ENCODE measurements at places on chromosomes 12 and 14.

DNA sequence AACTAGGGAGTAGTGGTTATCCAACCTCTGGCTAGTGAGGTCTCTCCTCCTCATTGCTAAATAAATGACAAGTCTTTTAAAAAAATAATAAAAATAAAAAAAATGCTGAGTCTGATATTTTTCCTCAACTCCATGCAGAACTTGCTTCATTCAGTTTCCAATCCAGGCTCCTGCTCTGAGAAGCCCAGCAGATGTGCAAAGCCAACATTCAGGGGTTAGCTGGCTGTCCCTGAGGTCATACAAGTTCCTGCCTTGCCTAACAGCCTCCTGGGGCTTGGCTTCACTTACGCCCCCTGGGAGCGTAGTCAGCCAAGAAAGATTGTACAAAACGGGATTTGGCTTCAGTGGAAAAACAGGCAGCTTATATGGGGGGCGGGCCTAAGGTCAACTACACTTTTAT lies 23.3 kb downstream of the RTRAF start:
- no peak for DNase-seq

DNA sequence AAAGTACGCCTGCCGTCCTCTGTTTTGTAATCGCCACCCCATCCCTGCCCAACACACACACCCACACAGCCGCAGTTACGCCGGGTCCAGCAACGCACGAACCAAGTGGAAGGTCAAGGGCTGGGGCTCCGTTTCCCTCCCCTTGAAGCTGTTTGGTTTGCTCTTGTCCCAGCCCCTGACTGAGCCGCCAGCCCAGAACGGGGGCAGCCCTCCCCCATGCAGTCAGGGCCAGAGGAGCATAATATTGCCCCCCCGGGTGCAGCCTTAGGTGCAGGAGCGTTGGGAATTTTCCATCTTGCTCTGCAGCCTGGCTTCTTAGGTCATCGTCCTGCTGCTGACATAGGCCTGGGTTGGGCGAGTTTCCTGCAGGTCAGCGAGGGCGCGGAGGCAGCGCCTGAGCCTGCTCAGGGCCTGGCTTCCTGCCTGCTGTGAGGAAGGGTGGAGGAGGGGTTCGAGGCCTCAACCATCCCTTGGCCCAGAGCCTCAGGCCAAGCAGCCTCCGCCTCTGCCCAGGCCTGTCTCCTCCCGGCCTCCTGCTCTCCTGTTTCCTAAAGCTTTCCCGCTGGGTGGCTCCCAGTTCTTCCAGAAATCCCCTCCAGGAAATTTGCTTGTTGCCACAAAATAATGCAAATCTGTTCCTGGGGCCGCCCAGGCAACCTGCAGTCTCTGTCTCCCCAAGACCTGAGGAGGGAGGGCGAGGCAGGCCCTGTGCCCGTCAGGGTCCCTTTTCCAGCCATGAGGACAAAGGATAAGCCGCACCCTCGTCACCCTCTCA lies 44.5 kb downstream of the PSMA6 start:
- DNase-seq, result no peak

DNA sequence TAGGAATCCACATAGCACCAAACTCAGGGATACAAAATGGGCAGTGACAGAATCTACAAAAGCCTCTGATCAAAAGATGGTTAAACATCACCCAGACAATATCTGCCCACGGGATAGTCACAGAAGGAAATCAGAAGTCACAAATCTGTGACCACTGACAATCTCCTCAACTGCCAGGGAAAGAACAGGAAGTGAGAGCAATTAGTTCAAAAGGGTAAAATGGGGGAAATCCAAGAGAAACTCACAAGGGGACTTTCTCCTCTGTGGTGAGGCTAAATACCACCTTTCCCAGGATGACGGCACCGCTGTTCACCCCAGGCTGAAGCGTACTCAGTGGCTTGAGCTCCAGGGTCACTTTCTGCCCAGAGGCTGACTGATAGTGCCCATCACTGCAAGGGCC lies 10.7 kb downstream of the TTC5 start:
- no peak for DNase-seq

- DNase-seq, result no peak
These were observed 50.4 kb downstream of the ITPR2 start for GRCh38 chr12:26782372-26783130.

- DNase-seq, result no peak
These were observed 13.9 kb upstream of the RPLP0 start for GRCh38 chr12:120214626-120215356.

DNA sequence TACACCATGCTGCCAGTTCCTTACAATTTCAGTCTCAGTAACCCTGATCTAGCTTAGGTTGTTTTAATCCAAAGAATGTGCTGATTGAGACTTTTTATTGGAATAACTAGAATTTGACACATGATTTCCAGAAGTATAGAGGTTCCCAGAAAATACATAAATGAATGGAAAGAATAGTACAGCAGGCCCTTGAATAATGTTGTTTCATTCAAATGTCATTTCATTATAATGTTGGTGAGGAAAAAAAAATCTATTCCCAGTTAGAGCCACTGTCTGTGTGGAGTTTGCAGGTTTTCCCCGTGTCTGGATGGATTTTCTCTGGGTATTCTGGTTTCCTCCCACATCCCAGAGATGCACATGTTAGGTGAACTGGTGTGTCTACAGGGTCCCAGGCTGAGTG lies 273.5 kb upstream of the GARIN6 start:
- DNase-seq, result no peak

- DNase-seq, result no peak
These were observed 393.5 kb downstream of the PCNX1 start for GRCh38 chr14:71300566-71301330.

GRCh38 chr12:57836442-57837375 lies 9.8 kb downstream of the CTDSP2 start:
- DNase-seq, result peak; percentile 68

GRCh38 chr12:124345795-124346194 lies 50.9 kb downstream of the RFLNA start:
- no peak for DNase-seq

DNA sequence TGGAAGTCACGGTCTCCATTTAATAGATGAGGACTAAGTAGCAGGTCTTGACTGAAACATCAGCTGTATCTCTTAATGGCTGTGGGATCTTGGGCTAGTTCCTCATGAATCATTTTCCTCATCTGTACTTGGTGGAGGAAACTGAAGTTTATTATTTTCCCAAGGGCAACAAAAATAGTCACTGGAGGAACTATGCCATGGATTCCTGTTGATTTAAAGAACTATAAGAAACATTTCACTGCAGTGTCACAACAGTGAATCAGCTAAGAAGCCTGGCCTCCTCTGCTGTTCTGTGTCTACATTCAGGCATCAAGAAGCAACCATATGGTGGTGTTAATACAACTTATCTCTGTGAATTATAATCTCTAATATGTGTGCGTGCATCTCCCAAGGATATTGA lies 200.5 kb downstream of the STXBP6 start:
- DNase-seq, result no peak

DNA sequence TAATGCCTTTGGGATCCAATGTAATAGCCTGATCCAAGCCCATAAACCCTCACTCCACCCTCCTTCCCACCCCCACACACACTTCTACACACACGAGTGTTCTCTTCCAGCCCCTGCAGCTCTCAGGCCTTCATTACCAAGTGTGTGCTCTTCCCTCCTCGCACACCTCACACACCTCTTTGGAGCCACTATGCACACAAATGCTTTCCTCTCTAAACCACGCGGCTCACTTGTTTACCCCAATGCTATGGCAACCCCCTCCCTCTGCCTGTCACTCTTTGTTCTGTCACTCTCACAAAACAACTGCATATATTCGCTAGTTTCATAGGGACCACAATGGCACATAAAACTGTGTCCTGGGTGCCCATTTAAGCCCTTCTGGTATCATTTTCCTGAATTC lies 35.1 kb downstream of the PPP2R5E start:
- no peak for DNase-seq

GRCh38 chr12:6099316-6099715 lies 25.2 kb downstream of the VWF start:
- DNase-seq, result no peak

GRCh38 chr12:47939009-47939601 lies 24.3 kb upstream of the TMEM106C start:
- no peak for DNase-seq

- DNase-seq, result no peak
These were observed 78.6 kb downstream of the SCARB1 start for GRCh38 chr12:124784871-124785572.

- no peak for DNase-seq
These were observed 205.6 kb downstream of the BCL11B start for GRCh38 chr14:99066378-99066777.

DNA sequence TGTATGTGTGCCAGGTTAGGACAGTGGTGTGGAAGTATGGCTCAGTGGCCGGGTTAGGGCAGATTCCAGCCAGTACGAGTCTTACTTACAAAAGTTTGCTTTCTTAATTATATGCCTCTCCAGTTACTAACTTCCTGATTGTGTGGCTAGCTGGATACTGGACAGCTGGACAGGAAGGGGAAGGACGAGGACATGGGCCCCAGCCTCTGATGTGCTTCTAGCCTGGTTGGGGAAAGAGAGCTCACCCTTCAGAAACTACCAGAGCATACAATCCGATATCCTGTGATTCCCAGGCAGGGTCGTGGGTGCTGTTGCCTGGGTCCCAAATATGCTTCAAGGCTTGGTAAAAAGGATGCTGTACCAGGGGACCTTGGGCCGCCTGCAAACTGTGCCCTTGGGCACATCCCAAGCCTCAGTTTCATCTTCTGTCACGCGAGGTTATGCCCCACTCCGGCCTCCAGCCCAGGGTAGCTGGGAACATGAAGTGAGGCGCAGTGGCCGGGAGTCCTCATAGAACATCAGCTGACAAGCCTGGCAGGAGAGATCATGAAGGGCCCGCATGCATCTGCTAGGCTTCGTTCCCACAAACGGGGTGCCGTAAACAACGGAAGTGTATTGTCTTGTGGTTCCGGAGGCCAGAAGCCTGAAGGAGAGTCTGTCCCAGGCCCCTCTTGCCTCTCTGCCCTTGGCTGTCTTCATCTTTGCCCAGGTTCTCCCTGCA lies 23.2 kb upstream of the RIN3 start:
- DNase-seq, result no peak

DNA sequence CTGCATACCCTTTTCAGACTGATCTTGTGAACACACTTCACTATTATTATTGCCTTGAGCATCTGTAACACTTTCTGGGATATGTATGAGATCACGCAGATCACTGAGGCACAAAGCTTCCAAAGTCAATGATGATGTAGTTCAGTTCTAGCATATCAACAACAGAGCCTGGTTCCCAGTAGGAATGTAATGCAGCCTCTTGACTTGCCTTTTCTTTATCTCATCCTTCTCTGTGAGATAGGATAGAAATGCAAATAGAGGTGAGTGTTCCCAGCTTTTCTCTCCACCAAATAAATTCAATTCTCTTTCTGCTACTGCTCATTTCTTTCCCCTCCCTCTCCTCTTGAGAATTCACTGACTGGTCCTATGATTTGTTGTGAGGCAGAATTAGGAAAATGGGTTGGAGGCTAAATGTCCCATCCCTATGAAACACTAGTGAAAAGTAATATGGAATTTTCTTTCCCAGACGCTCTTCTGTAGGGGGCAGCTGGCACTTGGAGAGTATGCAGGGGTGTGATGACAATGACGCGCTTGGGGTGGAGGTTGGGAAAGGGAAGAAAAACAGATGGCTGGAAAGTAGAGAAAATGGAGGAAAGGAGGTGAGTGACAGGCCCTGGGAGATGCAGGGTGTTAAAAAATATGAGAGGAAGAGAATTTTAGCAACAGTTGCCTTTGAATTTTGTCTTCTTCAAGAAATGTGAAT lies 96.0 kb upstream of the TMTC1 start:
- DNase-seq, result no peak

DNA sequence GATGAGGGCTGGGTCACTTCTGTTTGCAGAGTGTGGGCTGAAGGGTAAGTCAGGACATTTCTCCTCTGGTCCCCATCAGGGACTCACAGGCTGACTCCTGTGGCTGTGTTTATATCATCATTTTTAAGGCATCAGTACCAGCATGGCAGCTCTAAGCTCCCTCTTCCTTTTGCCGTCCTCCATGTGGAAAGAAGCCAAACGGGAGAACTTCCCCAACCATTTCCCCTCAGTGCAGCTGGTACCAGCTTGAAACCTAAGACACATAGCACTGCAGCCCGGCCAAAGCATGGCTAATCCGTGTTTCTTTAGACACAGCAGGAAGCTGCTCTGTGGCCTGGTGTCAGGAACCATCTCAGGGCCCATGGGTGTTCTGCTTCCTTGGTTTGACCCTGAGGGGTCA lies 31.9 kb upstream of the ATP2A2 start:
- no peak for DNase-seq

DNA sequence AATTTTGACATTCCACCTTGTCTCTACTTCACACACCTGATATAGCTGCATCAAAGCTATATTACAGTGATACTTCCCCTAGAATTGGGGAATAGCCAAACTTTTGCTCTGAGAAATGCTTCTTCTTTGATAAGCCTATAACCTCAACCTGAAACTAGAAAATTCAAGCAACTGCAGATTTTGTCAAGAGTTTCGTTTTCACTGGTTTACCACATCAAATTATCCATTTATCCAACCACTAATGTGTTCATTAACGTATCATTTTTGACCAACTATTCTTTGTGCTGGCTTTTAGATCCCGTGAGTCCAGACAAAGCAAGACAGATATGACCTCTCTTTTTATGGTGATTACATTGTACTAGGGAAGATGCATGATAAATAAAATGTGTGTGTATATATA lies 13.5 kb upstream of the TAS2R46 start:
- DNase-seq, result no peak

DNA sequence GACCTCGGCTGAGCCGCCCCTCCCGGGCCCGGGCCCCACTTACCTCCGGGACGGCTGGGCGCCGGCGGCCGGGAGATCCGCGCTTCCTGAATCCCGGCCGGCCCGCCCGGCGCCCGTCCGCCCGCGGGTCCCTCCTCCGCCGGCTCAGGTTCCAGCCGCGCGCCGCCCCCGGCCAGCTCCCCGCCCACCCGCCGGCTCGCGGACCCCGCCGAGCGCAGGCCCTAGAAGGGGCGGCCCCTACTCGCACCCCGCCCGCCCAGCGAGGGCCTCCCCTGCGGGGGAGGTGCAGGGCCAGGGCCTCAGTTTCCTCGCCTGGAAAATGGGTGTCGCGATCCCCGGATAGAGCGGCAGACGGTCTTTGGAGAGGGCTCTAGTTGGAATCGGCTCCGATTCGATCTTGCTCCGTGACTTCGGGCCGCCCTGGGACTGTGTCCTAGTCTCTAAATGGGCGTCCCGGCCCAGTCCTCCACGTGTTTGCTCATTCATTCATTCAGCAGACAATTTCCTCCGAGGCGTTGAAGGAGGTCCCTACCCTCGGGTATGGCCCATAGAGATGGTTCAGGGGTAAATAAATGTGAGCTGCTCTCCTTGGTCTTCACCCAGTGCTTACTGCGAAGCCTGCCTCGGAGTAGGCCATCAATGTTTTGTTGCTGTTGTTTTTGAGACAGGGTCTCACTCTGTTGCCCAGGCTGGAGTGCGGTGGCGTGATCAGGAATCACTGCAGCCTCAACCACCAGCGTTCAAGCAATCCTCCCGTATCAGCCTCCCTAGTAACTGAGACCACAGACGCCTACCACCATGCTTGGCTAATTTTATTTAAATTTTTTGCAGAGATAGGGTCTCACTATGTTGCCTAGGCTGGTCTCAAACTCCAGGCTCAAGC lies at the start of gene TRPV4:
TSS of gene TRPV4 (minus strand) at position 92 of the 883 bp plus-strand sequence. CDS start 18,602 bp downstream, outside the sequence.
- no peak for DNase-seq
